Activated T-helper 2 cell treated with anti-CD3 and anti-CD28 coated beads, Interferon-gamma antibody, Interleukin-2, Interleukin-4, amounts not matched to agents 10 μg/mL and 5 μg/mL and 100 μg/mL, durations not matched to agents 14 hours and 24 hours and 36 hours (primary cell): ENCODE measurements at places on chromosomes 6 and 20. TPM values are rescaled to one million over a fixed set of nuclear protein-coding genes. Genes with fewer than 3 reads are reported as not detected.

REM1 gene
- not detected in 2 replicates for total RNA-seq

DNA sequence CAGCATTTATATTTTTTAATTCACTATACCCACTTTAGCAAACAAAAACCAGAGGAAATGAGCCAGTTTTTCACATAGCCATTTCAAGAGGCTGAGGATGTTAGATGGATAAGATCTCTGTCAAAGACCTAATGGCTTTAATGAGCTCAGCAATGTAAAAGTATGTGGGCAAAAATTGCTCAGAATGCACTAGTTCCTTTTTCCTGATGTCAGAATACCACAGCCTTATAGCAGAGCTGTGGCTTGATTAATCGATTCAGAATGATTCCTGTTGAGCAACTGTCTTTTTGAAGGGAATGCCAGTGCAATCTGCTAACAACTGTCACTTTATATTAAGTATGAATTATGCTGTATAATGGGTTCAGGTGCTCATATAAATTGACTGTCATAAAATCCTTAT, 100.6 kb upstream of the HIVEP1 start:
- DNase-seq, result no peak

DNA sequence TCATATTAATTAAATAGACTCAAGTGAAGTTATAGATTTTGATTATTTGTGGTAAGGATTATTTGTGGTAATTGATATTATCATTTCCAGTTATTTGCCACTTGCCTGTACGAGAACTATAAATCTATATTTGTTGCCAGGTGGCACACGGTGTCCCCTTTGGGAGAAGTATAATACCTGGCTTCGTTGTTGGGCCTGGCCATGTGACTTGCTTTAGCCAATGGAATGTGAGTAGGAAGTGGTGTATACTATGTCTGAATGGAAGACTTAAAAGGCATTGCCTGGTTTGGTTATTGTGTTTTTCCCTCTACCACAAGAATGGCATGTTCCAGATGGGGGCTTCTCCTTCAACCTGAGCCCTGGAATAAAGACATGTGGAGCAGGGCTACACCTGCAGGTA, 228.1 kb downstream of the CDC5L start:
- DNase-seq, result no peak

- no peak for DNase-seq
Observed at GRCh38 chr6:85008296-85009009, 244.1 kb upstream of the TBX18 start.
